Suprapubic skin (tissue), 4 donors: ENCODE measurements at places on chromosomes 11 and 22. TPM values are rescaled to one million over a fixed set of nuclear protein-coding genes. Genes with fewer than 3 reads are reported as not detected.

GRCh38 chr11:111605681-111606080, 3.4 kb downstream of the SIK2 start:
- no peak for DNase-seq

DNA sequence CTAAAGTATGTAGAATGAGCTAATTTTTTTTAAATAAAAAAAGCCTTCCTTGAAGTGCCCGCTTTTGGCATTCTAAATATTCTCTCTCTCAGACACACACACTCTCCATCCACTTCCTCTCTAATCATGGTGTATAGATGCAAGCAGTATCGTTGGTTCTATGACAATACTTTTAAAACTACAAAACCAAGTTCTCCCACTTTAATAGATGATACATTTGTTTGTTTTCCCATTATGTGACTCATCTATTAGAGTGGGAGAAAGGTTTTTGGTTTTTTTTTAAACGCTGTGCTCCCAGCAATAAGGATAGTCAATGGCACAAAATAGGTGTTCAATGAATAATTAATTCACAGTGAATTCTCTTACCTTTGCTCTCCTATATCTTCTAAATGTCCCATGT, 44.6 kb downstream of the FZD4 start:
- DNase-seq, result no peak

The MRPL16 gene
- total RNA-seq, result 30.9 TPM

GRCh38 chr11:9143721-9144120, 52.3 kb upstream of the SCUBE2 start:
- no peak for DNase-seq

DNA sequence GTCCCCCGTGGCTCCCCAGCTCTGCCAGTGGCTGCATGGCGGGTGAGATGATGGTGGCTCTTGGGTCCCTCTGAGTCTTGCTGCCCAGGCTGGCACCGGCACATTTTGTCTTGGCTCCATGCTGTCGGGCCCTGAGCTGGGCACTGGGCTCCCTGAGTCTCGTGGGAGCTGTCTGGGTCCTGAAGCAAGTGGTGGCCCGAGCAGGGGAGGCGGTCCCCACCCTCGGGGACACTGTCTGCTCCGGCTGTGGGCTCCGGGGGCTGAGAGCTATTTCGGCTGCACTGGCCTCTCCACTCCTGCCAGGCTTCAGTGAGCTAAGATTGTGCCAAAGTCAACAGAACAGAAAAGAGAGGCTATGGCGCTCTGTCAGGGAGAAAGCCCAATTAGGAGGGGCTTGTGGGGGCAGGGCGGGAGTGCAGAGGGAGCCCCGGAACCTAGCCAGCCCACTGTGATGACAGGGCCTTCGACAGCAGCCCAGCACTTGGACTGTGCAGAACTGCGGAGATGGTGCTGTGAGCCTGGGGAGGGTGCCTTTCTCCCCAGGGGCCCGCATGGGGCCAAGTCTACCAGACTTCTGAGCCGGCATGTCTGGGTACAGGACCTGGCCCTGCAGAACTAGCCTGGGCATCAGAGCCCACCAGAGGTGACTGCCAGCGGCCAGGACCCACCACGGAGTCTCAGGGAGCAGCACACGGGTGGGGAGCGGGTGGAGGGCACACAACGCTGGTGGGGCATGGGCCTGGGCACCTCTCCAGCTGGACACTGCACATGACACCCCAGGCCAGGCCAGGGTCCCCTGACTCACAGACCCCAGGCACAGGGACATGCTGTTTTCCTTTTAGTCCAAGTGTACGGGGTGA, 38.0 kb downstream of the RTN4R start:
- DNase-seq, result no peak

- DNase-seq, result no peak
These were observed 131.8 kb downstream of the HIPK3 start for GRCh38 chr11:33388793-33389525.

The PPARA gene
- total RNA-seq, result 18.7 TPM

The OR51B2 gene
- total RNA-seq, result not detected

DNA sequence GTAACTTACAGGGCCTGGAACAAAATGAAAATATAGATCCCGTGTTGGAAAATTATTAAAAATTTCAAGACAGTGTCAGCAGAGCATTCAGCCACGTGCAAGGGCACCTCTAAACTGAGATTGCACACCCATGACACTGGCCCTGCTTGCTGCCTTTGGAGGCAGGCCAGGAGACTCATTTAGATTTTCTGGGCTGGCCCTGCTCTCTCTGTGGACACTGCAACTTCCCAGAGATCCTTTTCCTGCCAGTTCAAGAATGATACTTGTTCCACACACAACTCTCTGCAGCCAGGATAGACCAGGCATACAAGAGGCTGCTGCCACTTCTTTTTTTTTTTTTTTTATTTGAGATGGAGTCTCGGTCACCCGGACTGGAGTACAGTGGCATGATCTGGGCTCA, 56.7 kb upstream of the PTPRJ start:
- DNase-seq, result no peak

- DNase-seq, result no peak
These were observed 29.9 kb downstream of the IL10RA start for GRCh38 chr11:118016104-118016503.

- no peak for DNase-seq
These were observed 53.5 kb upstream of the MYEOV start for GRCh38 chr11:69240332-69241074.

DNA sequence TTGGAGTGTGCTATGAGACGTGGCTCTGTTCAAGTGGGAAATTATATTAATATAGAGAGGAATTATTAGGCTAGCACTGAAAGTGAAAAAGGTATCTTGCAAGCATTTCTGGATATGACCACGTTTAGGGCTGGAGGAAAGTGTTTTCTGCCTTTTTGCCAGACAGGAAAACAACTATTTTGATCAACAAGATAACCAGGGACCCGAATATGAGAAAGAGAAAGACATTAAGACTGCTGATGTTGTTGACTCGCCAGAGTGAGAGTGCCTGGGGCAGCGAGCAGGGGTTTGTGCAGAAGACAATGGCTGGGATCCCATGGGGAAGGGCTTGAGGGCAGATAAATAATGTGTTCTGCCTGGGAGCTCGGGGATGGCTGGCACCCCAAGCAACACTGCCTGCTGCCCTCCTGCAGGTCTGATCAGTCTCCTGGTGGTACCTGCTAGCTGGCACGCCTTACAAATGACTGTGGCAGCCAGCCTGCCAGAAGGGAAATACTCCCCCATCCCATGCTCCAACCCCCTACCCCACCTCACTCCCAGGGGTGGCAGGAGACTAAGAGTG, 23.1 kb upstream of the CHST1 start:
- DNase-seq, result no peak

The UBQLNL gene
- total RNA-seq, result 0.26 TPM

GRCh38 chr11:95088946-95089619, 563 bp upstream of the ENDOD1 start:
- peak; percentile 88 for DNase-seq

GRCh38 chr11:1070594-1071462, 3.8 kb upstream of the MUC2 start:
- DNase-seq, result no peak

GRCh38 chr22:50014655-50015401, 2.3 kb upstream of the IL17REL start:
- no peak for DNase-seq

The TMEM126A gene
- total RNA-seq, result 14.6 TPM

DNA sequence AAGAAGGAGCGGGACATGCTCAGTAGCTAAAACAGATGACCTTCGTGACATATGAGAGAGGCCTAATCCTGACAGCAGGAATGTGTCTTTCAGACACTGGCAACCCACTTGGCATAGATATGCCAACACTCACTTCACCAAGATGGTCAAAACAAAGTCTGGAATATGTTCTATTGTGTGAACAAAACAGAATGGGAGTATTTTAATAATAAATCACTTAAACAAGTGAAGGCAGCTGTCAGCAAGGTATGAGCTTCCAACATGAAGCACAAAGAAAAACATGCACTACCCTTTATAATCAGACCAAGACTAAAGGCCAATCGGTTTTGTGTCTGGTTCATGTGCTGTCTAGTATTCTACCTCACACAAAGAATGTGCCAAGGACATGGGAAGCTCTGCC, 23.1 kb downstream of the CCDC34 start:
- no peak for DNase-seq

DNA sequence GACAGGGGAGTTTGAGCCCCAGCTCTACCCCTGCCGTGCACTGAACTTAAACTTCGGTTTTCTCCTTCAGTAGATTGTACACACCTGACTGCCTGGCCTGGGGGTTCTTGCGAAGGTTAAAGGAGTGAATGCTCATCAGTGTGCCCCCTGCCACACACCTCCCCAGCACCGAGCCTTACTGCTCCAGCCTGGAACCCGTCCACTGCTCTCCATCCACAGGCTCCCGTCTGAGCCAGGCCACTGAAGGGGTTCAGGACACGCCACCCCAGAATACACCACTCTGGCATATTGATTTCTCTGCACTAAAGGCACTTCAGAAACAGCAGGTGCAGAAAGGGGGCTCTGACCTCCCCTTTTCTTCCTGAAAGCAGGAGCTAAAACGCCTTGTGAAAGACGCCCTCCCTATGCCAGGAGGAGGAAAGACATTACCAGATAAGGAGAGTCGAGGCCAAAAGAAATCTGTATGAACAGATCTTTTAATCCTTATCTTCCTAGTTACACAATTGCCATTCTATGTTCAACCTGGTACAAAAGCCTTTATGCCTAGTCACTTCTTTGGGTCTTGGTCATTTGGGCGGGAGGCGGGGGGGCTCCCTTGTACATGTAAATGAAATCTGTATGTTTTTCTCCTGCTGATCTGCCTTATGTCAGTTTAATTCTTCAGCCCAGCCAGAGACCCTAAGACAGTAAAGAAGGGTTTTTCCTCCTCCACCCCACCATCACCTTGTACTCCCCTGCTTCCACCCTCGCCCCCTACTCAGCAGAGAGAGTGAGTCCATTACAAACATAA, 1.9 kb upstream of the SSTR3 start:
- DNase-seq, result no peak

- DNase-seq, result no peak
These were observed 38.5 kb downstream of the C11orf58 start for GRCh38 chr11:16776711-16777612.

The C11orf97 gene
- not detected for total RNA-seq

GRCh38 chr11:89381094-89381493, 110.1 kb downstream of the NOX4 start:
- DNase-seq, result no peak

The KCNJ4 gene
- not detected for total RNA-seq

The PATE2 gene
- total RNA-seq, result not detected

The TAF10 gene
- 54.5 TPM for total RNA-seq

- DNase-seq, result no peak
These were observed 742.5 kb downstream of the TBC1D22A start for GRCh38 chr22:47504962-47505361.

GRCh38 chr11:72327606-72328005, 83.6 kb upstream of the PHOX2A start:
- DNase-seq, result no peak

DNA sequence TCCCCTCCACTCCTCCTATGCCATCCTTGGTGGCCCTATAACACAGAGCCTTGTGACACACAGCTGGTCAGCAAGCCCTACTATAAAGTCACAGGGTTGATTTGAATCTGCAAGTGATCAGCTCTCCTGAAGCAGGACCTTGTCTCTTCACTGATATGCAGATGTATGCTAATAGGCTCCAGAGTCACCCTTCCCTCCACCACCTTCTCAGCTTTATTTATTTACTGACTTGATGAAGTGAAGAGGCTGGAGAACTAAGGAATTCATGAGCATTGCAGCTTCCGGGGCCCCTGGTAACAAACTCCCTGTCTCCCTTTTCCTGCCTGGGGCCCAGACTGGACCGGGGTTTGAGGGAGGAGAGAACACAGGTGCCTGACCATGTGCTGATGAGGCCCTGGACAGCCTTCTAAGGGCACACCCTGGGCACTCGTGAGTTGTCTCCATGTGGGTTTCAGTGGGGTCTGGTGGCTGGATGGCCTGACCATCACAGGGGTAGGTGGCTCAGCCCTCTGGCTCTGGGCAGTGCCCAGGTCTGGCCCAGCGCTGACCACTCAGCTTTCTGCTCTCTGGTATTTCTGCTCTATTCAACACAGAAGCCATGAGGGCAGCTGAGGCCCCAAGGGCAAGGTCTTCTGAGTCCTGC, 307.5 kb downstream of the NTM start:
- DNase-seq, result no peak
